COR-L47 (cell line): ENCODE measurements at places on chromosomes 11 and 22.

DNA sequence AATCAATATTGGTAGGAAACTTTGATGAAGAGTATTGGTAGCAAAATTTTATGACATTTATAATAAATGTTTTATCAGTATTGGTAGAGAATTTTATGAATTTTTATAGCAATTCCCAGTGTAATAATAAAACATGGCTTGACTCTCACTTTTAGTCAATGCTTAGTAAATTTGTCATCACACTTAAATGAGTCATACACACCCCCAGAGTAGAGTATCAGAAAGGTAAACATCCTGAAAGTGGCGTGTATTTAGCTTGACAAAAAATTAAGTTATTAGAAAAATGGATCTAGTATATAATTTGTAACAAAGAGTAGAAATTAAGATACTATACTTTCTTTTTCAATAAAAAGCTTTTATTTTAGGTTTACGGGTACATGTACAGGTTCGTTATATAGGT lies 2.6 kb downstream of the MS4A3 start:
- DNase-seq, result no peak

GRCh38 chr11:48103621-48104567 lies 112.7 kb upstream of the OR4B1 start:
- DNase-seq, result no peak

GRCh38 chr11:117933930-117934329 lies 4.7 kb upstream of the TMPRSS13 start:
- DNase-seq, result no peak

- no peak for DNase-seq
Measured at GRCh38 chr11:4455419-4455818, 6.3 kb downstream of the OR52K2 start.

DNA sequence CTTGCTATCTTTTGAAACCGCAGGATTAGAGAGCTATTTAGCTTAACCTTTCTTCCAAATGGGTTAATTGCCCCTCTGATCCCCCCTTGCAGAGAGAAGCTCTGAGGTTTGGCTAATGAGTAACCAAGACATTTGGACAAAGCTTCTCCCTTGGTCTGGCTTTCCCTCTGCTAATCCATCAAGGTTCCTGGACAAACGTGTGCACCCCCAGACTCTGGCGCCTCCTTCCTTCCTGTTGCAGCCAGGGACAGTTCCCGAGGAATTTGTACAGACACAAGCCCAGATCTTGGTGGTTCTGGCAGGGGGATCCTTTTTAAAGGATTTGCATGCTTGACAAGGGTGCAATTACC lies 1.6 kb downstream of the KIAA1671 start:
- no peak for DNase-seq

DNA sequence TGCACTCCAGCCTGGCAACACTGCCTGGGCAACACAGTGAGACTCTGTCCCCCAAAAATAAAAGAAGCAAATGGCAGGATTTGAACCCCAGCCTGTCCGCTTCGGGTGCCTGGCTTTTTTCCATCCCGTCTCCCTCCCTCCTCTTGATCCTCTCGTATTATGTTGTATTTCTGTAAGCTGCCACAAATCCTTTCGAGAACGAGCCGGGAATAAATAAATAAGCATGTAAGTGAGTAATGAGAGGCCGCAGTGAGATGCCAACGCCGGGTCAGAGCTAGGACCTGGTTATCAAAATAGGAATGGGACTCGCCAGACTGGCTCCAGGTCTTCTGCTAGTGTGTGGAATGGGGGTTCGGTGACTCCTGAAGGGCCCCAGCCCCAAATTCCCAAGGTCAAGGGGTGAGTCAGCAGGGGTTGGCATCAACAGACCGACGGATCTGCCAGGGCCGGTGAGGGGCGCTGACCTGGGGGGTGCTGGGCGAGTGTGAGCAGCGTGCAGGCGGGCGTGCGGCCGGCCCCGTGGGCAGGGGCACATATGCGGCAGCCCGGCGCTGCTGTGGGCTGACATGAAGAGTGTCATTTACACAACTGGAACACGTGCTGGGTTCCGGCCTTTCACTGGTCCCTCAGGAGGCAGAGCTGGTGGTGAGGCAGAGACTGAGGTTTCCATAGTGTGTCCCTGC lies 47.8 kb downstream of the FLRT1 start:
- no peak for DNase-seq

- no peak for DNase-seq
Measured at GRCh38 chr11:102564110-102564509, 33.6 kb upstream of the MMP7 start.

DNA sequence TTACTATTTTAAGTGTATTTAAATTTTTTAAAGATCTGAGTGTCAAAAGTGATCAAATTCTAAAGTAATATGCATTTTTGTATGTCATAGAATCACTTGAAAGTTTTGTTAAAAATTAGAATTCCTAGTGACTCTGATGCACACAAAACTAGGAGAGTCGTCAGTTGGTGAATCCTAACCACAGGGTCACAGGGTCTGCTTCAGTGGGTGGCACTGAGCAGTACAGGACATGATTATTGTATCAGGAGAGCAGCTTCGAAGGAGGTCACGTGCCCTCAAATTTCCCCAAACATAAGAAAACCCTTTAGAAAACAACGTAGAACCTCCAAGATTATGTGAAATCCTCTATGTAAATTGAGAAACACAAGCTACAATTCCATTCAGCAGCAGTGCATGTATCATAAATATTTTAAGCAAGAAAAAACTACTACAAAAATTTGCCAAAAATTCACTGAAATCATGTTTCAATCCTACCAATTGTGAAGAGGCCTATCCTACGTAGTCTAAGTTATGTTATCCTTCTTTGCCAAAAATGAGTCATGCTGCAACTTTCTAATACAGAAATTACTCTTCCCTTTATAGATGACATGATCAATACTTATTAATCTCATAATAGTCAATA lies 323.6 kb downstream of the AASDHPPT start:
- no peak for DNase-seq

DNA sequence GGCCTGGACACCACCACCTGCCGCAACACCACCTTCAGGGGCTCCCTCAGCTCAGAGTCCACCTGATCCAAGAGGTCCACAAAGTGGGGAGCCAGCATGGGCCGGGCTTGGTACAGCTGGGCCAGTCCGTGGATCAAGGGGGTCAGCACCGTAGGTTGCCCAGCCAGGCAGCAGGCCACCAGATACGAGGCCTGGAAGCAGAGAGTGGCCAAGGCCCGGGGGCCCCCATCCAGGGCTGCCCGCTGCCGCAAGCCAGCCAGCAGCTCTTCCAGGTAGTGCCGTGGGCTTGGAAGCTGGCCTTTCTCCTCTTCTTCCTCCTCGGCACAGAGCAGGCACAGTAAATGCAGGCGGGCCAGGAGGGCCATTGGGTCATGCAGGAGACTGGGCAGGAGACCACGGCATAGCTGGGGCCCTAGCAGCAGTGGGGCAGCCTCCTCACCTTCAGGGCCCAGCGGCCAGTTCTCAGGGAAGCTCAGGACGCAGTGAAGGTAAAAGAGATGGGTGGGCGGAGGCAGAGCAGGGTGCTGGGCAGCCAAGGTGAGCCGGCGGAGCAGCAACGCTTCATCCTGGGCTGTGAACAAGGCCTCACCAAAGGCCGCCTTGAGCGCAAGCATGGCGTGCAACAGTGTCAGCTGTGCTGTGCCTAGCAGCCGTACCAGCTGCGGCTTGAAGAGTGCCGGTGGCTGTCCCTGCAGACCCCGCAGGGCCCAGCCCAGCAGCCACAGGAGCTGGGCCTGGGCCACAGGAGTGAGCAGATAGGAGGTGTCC lies 1.7 kb downstream of the AP5B1 start:
- DNase-seq, result no peak

DNA sequence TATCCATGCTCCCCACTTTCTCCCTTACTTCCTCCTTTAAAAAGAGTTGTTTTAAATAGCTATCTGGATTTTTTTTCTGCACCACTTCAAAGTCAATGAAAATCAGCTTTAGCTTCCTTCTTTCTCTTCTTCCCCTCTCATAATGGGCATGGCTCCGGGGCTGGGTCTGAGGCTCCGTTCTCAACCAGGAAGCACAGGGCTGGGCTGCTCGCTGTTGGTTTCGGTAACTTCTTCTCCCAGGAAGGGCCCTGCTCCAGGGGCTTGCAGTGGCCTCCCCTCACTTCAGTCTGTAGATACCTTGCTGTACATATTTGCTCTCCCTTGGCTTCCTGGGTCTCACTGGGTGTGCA lies 23.8 kb downstream of the MICAL2 start:
- no peak for DNase-seq

DNA sequence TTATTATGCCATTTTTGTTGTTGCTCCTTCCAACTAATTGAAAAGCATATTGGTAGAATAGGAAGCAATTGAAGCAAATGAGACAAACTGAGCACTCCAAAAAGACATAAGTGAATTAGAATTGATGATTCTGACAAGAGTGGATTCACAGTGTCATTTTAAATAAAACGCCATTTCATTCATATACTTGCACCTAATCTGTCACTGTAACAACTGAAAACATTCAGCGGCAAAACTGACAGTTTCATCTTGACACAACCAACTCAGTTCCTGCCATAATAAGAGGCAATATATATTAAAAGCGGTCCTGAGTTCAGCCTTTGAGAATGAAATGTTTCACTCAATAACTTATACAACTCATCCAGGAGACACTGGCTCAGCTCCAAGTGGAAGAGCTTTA lies 306.8 kb downstream of the CNTN5 start:
- DNase-seq, result no peak

DNA sequence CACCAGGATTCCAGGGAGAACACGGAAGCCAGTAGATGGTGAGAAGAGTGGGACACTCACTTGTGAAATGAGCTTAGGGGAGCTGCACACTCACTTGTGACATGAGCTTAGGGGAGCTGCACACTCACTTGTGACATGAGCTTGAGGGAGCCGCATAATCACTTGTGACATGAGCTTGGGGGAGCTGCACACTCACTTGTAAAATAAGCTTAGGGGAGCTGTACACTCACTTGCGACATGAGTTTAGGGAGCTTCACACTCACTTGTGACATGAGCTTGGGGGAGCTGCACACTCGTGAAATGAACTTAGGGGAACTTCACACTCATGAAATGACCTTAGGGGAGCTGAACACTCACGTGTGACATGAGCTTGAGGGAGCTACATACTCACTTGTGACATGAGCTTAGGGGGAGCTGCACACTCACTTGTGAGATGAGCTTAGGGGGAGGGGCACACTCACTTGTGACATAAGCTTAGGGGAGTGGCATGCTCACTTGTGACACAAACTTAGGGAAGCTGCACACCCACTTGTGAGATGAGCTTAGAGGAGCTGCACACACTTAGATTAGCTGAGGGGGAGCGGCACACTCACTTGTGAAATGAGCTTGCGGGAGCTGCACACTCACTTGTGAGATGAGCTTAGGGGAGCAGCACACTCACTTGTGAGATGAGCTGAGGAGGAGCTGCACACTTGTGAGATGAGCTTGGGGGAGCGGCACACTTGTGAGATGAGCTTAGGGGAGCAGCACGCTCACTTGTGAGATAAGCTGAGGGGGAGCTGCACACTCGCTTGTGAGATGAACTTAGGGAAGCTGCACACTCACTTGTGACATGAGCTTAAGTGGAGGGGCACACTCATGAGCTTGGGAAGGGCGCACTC lies 59.0 kb downstream of the NCAPD3 start:
- DNase-seq, result no peak

DNA sequence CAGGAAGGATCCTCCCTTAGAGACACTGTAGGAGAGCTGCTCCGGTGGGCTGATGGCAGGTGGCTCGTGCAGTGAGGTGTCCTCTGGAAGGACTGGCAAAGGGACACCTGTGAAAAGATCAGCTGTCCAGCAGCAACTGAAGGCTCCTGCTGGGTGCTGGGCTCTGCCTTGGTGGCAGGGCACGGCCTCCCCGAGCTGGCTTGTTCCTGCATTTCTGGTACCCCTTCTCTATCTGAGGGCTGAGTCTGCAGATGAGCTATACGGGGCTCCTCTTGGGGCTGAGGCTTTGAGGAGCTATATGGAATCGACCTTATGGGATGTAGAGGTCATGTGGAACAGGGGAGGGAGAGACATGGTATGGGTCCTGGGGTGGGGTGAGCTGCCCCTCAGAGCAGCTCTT lies 875.8 kb downstream of the BRD1 start:
- no peak for DNase-seq

DNA sequence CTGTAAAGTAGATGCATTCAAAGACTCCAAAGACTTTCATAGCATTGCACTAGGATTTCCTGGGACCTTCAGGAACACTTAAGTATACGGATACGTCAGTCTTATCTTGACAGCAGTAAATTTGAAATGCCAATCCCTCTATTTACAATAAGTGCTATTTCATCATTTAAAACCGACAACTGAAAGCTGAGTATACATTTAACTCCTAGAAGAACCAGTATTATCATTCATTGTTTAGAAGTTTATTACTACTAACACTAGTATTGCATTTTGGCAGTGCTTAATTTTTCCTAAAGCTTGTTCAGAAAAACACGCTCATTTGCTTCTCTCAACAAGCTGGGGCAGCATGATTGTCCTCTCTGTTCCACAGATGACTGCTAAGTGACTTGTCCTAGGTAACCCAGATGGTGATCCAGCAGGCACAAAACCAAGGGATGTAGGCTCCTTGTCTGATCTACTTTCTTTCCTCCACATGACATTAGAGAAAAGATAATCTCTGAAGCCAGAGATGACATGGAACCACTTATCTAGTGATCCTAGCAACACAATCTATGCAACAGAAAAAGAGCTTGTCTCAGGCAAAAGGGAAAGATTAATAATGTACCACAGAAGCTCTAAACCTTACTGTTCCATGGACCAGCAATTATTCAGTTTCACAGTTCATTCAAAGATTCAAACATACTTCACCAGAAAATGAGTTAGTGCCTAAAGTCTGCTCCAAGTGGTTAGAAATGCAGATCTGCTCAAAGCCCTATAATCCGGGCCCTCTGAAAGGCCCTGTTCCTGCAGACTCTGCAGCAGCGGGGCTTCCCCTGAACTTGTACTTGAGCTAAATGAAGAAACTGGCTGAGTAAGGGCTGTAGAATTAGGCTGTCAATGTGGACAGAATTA lies 5.2 kb downstream of the MAML2 start:
- DNase-seq, result no peak

GRCh38 chr22:29011240-29012100 lies 50.2 kb downstream of the C22orf31 start:
- no peak for DNase-seq

DNA sequence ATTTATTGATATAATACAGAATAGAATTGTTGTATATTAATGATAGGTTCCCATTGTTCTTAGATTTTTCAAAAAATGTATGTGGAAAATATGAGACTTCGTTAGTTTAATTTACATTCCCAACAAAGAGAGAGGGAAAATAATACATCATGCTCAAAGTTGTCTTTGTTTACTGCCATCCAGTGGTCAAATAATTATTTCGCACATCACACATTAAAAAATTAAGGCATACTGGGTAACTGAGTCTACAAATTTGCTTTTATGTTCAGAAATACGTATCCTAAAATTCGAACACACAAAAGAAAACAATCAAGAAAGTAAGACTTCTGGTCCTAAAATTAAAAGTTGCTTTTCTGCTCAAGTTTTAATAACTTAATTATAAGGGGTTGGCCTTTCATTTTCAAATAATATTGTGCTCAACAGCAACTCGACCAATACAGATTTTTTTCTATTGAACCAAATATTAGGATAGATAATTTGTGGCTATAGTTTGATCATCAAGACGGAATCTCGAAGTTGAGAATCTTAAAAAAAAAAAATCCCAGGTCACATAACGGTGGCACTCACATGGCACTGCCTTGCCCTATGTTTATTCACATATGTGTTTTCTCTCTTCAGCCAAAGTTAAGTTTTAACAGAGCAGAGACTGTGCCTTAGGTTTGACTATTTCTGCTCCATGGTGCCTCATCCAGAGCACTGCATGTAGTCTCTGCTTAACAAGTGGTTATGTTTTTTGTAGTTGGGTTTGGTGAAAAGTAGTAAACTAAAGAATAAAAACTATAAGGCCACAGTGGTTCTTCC lies 12.3 kb downstream of the PDGFD start:
- no peak for DNase-seq
